Glutamatergic neuron (in vitro differentiated cells): ENCODE measurements at places on chromosomes 11 and 22. TPM values are rescaled to one million over a fixed set of nuclear protein-coding genes. Genes with fewer than 3 reads are reported as not detected.

MUC6 gene
- not detected for total RNA-seq

SLC29A2 gene
- 2.8 TPM for total RNA-seq

MS4A3 gene
- total RNA-seq = not detected

DNA sequence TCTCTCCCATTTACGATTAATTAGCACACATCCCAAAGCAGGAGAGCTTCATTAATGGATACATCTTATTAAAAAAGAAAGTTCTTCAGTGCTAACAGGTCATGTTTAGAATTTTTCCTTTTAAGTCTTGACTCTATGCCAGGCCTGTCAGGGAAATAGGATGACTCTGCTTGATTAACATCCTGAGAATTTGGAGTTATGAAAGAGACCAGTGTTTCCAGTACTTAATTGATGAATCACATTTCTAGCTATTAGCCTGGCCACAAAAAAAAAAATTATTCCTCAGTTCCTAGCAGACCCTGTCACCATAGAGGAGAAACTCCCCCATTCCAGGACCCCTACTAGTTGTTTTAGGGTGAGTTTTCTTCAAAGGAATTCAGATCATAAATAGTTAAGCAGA is 23.6 kb upstream of the ME3 start:
- no peak for DNase-seq

- DNase-seq = no peak
Observed at GRCh38 chr11:88655196-88655595, 317.7 kb upstream of the CTSC start.

DNA sequence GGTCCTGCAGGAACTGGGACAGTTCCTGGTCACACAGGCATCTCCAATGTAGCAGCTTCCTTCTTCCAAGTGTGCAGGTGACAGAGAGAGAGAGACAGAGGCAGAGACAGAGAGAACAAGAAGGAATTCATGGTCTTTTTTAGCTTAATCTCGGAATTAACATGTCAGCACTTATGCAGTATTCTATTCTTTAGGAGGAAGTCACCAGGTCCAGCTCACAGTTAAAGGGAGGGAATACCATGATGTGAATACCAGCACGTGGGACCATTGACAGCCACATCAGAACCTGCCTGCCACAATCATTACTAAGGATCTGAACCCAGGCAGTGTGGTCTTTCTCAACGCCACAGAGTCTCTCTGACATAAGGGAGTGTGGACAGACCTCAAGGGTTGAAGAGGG is 341.6 kb downstream of the MN1 start:
- no peak for DNase-seq

GRCh38 chr11:62889126-62889483 is 8.4 kb downstream of the SLC3A2 start:
- no peak for DNase-seq
